ENCODE measurements at places on chromosomes 6 and 20.

- no peak for DNase-seq
Measured at GRCh38 chr6:56040889-56041301, 165.5 kb upstream of the BMP5 start.

DNA sequence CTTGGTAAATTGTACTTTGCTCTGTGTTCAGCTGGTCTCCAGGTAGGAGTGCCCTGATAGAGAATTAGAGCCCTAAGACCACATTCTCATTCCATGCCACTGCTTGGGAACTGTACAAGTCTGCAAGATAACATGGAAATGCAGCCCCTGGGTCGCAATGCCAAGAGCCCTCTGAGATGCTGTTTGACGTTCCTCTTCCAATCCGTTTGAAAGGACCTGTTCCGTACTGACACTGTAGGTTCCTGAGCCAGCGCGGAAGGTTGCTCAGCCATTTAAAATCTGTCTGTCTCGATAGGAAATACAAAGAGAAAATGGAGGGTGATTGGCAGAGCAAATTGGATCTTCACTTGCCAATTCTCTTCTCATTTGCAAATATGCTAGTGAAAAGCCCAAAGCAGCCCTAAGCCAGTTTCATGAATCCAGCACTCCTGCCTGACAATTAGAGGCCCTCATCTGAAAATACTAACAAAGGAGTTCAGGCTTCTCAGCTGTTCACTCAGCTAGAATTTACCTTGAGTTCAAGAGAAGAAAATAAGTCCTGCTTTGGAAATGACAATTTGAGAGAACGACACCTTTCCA lies 100.6 kb upstream of the AFDN start:
- DNase-seq = no peak

GRCh38 chr6:121506761-121507754 lies 71.6 kb downstream of the GJA1 start:
- no peak for DNase-seq

GRCh38 chr20:13261460-13262301 lies 40.6 kb downstream of the ISM1 start:
- DNase-seq = peak; percentile 67

DNA sequence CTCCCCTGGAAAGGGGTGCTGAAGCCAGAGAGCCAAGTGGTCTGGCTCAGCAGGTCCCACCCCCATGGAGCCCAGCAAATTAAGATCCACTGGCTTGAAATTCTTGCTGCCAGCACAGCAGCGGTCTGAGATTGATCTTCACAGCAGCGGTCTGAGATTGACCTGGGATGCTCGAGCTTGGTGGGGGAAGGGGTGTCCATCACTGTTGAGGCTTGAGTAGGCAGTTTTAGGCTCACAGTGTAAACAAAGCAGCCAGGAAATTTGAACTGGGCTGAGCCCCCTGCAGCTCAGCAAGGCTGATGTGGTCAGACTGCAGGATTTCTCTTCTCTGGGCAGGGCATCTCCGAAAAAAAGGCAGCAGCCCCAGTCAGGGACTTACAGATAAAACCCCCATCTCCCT lies 41.3 kb upstream of the B3GAT2 start:
- DNase-seq = no peak

DNA sequence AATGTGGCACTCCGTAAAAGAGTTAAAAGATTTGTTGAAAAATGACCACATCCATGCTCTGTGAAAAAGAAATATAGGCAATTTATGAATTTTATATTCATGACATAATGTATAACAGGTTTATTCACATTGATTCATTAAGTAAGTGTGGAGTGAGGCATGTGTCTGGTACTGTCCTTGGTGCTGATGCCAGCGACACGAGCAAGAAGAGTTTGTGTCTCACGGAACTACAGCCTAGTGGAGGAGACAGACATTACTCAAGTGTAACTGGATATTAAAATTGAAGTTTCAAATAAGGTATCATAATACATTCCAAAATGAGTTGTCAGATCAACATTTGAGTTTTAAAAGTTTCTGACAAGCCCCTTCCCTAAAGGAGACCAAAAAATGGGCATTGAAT lies 158.2 kb upstream of the PRND start:
- DNase-seq = no peak

DNA sequence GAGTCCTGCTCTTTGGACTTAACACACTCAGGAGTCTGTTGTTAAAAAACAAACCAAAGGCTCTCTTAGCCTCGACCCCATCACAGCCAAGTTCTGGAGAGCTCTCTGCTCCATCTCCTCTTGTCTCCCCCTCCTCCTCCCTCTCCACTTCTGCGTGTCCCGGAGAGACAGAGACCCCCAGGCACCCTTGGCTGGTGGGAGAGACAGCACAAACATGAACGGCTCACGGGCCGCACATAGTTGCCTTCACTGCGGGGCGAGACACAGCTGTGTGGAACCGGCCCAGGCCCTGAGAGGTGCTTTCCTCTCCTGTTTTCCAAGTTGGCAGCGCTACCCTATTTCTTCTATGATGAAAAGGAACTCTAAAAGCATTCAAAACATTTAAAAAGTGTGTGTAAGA lies 23.3 kb upstream of the MYT1 start:
- no peak for DNase-seq

DNA sequence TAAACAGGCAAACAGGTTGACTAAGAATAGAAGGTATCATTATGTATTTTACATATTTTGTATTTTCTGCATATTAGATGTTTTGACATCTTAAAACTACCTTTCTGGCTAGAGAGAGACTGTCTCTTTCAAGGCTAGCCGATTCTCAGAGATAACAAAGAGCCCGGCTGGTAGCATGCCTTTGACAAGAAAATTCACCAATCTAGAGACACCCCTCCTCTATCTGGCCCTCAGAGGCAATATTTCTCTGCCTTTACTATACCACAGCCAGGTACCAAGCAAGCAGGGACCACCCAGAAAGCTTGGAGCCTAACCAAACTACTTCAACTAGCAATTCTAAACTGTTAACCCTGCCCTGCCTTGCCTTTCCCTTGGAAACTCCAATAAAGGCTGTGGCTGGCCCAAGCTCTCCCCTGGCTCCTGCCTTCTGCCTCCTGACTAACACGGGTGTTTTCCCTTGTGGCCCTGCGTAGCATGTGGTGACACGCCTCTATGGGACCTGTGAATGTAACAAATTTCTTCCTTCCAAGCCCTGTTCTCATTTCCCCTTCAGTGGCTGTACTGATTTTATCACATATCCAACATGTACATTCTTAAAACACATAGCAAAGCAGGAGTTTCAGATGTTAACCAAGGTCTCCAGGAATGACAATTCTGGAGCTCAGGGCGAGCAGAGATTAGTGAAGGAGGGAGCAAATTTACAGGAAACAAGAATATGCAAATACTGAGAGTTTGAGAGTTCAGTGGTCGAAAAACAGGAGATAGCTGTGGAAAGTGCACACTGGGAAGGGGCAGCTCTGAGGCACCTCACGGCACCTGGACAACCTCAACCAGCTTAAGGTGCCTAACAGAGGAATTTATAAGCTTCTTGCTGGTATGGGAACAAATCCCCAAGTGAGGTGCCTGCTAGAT lies 120.8 kb downstream of the BACH2 start:
- no peak for DNase-seq

GRCh38 chr6:160428069-160428430 lies 79.9 kb downstream of the SLC22A3 start:
- DNase-seq = no peak

- no peak for DNase-seq
Measured at GRCh38 chr20:40765814-40766480, 76.9 kb upstream of the MAFB start.

- DNase-seq = no peak
Measured at GRCh38 chr20:16175322-16175961, 397.8 kb downstream of the KIF16B start.

DNA sequence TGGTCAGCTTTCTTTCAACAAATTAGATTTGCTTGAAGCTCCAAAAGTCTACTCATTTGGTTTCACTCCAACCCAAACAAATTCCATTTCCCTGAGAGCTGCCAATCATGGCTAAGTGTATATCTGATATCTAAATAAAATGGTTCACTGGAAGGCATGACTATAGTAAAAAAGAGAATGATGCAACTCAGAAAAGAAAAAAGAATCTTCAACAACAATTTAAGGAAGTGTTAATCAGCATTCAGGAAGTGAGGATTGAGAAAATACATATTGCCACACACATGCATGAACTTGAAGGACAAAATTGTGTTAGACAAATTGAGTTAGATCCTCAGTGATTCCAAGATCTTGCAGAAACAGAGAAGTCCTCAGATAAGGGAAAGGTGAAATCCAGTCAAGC lies 972.9 kb upstream of the FLRT3 start:
- DNase-seq = no peak

- DNase-seq = no peak
Measured at GRCh38 chr6:165585060-165585459, 78.0 kb downstream of the PDE10A start.

DNA sequence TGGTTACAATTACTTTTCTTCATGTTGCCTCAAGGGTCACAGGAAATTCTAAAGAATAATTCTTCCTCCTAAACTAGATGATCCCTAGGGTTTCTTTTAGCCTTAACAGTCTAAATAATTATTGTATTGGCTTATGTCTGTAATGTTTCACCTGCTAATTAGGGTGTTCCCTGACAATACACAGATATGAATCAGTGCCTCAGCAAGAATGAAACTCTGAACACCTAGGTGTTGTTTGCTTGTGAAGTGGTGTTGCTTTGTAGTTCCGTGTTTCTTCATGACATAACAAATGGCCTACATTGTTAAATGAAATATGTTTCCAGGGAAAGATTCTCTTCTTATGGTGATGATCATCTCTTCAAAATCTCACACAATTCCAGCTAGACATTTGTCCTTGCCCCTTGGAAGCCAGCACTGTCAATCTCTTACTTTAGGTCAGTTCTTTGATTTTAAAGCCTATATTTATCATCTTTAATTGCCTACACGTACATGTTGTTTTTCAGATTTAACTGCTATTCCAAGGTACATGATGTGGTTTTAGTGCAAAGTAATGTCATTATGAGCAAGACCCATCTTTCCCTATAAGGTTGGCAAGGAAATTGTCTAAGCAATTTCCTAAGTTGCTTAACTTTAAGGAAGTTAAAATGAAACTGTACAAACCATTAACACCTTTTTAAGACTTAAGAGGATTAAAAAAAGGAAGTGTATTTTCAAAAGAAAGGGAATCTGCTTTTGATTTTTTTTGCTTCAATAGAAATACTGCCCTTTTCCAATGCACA lies 111.9 kb downstream of the TBC1D7 start:
- DNase-seq = no peak

GRCh38 chr6:166005401-166005943 lies 162.2 kb downstream of the TBXT start:
- no peak for DNase-seq

DNA sequence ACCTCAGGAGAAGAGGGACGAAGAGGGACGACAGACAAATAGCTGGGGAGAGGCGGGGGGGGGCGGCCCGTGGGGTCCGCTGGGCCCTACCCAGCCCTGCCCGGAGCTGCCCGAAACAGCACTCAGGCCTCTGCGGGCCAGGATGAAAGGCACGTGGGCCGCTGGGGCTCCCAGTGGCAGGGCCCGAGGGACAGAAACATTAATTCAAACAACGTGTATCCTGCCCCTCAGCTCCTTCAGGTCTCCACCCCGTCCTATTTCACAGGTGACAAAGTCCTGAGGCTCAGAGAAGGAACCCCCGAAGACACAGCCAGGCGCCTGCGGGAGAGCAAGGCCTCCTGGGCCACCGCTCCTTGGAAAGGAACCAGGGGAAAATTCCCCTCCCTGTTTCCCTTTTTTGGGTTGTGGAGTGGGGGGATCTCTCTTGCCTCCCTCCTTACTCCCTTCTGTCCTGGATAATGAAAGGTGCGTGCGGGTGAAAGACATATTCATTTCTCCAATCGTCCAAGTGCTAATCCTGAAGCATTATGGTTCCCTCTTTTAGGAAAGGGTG lies 93.3 kb downstream of the RNASET2 start:
- no peak for DNase-seq

GRCh38 chr6:113847447-113847846 lies 9.7 kb upstream of the MARCKS start:
- no peak for DNase-seq

- no peak for DNase-seq
Measured at GRCh38 chr6:109006818-109007217, 87.8 kb downstream of the SESN1 start.

DNA sequence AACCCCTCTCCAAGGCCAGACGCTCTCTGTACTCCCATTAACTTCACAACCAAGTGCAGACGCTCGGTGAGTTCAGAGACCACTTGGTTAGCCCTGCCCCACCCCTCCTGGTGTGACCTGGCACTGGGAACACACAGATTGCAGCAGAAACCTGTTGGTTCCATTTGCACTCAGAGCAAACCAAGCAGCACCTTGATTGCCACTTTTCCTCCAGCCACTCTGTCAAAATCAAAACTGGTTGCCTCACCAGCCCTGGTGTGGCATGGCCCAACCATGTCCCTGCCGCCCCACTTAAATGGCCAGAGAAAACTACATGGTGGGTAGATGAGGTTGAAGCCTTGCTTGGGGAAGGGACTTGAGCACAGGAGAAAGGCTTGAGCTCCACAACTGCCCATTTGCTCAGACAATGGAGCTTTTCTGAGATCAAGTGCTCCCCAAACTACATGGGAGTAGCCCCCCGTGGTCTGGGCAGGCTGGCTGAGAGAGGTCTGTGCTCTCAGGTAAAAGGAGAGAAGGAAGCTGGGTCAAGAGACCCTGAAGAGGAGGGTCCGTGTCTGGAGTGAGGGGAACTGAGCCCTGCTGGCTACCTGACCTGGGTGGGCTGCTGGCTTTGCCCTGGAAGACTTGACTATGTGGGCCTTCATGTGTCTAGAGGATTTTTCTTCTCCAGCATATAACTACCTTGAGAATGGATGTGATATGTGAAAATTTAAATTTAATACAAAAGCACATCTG lies 43.4 kb downstream of the PLCG1 start:
- DNase-seq = no peak

GRCh38 chr6:105753207-105753606 lies 332.9 kb upstream of the PRDM1 start:
- DNase-seq = no peak

- no peak for DNase-seq
Measured at GRCh38 chr20:47031004-47031403, 136.4 kb downstream of the EYA2 start.

- no peak for DNase-seq
Measured at GRCh38 chr6:20572288-20572687, 38.0 kb downstream of the CDKAL1 start.

DNA sequence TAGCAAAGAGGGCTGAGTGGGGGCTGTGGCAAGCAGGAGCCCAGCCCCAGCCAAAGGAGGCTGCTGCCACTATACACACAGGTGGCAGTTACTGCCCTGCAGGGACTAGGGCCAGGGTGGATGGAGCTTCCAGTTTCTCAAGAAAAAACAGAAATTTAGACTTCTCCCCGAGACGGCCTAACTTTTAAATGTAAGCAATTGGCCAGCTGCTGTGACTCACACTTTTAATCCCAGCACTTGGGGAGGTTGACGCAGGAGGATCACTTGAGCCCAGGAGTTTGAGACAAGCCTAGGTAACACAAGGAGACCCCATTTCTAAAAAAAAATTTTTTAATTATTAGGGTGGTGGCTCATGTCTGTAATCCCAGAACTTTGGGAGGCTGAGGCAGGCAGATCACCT lies 98.2 kb upstream of the NFATC2 start:
- no peak for DNase-seq
